ENCODE measurements at places on chromosomes 5 and 9.

GRCh38 chr5:66742896-66743247 lies 146.7 kb downstream of the MAST4 start:
- DNase-seq, result no peak

- DNase-seq, result no peak
Measured at GRCh38 chr9:132637351-132637750, 32.4 kb downstream of the DDX31 start.

- DNase-seq, result no peak
Measured at GRCh38 chr5:78251663-78252284, 42.7 kb downstream of the AP3B1 start.

- no peak for DNase-seq
Measured at GRCh38 chr5:142644640-142645361, 41.1 kb downstream of the FGF1 start.

DNA sequence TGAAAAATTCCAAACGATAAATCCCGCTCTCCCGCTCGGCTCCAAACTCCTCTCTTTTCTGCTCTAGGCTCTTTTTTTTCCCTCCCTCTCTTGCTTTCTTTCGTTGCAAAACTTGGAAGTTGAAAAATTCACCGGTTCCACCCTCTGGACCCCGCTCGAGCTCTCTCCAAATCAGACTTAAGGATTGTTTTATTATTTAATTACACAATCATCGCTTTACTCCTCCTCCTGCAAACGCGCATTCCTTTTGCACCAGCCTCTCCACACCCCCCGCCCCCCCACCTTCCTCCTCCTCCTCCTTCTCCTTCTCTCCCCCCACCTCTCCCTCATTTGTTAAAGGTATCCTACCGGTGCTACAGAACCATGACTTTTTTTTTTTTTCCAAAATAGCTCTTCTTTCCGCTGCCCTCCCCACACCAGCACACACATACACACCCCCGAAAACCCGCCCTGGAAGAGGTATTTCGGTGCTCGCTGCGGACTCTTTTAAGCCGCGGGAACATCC lies 535 bp upstream of the NFIB start:
- no peak for DNase-seq

- no peak for DNase-seq
Measured at GRCh38 chr5:77282337-77283027, 72.0 kb downstream of the PDE8B start.

- DNase-seq, result no peak
Measured at GRCh38 chr5:55173687-55174230, 782 bp upstream of the CDC20B start.

GRCh38 chr5:61686491-61687257 lies 354.6 kb downstream of the ZSWIM6 start:
- DNase-seq, result no peak

- DNase-seq, result no peak
Measured at GRCh38 chr5:97194366-97194765, 11.3 kb upstream of the RIOK2 start.

- DNase-seq, result no peak
Measured at GRCh38 chr5:149362541-149362940, 4.7 kb downstream of the PCYOX1L start.

- DNase-seq, result no peak
Measured at GRCh38 chr5:129971714-129972113, 67.4 kb downstream of the CHSY3 start.

GRCh38 chr5:157443041-157443549 lies 16.9 kb upstream of the NIPAL4 start:
- no peak for DNase-seq

DNA sequence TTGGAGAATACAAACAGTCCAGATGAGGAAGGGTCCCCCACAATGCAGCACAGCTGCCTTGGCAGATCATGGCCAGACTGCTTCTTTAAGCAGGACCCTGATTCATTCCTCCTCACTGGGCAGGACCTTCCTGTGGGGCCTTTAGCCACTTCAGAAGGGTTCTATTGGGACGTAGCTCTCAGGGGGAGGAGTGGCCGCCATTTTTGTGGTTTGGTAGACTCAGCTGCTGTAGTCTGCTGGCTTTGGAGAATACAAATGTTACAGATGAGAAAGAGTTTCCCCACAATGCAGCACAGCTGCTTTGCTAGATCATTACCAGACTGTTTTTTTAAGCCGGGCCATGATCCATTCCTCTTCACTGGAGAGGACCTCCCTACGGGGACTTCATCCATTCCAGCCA lies 57.4 kb downstream of the TMEM38B start:
- no peak for DNase-seq

- DNase-seq, result no peak
Measured at GRCh38 chr9:78932849-78933627, 636.1 kb downstream of the PSAT1 start.

GRCh38 chr5:58439094-58439644 lies 20.7 kb downstream of the PLK2 start:
- no peak for DNase-seq

- no peak for DNase-seq
Measured at GRCh38 chr5:33933723-33934169, 2.4 kb upstream of the RXFP3 start.

- DNase-seq, result no peak
Measured at GRCh38 chr9:14366076-14366475, 52.1 kb upstream of the NFIB start.

GRCh38 chr9:94084314-94084713 lies at the start of gene PTPDC1:
TSS of gene PTPDC1 (plus strand) at chr9:94084464. CDS start at chr9:94084531, 67 bp downstream.
- DNase-seq, result no peak

DNA sequence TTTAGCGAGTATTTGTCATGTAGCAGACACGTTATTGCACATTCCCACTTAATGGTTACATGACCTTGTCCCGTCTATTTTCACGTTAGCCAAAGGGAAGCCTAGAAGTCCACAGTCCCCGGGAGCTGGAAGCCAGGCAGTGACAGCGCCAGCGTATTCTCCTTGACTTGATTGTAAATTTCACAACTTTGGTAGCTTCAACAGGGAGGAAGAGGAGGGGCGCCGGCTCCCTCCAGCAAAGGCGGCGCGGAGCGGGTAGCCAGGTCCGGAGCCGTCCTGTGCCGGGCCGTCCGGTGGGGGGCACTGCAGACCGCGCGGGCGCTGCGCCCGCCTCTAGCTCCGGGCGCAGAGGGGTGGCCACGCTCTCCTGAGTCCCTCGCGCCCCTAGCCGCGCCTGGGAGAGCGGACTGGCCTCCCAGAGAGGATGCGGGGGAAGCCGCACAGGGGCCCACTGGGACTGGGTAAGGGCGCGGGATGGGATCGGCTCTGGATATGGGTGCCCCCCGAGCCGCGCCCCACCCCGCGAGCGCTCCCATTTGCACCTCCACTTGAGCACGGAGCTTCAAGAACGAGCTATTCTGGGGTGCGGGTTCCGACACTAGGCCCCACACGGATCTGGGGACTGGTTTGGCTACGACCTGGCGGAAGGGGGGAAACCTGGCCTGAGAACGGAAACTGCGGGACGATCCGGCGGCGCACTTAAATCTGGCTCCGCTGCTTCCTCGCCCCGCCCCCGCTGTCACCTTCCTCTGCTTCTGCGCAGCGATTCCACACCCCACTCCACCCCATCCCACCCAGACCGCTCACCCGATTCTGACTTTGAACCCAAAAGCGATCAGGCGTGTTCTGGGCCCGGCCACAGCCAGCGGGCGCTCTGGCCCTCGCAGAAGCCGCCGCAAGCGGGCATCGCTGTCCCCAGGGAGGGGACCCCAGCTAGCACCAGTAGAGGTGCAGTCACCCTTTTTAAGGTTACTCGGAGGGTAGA lies 23.8 kb downstream of the KLF4 start:
- DNase-seq, result no peak

DNA sequence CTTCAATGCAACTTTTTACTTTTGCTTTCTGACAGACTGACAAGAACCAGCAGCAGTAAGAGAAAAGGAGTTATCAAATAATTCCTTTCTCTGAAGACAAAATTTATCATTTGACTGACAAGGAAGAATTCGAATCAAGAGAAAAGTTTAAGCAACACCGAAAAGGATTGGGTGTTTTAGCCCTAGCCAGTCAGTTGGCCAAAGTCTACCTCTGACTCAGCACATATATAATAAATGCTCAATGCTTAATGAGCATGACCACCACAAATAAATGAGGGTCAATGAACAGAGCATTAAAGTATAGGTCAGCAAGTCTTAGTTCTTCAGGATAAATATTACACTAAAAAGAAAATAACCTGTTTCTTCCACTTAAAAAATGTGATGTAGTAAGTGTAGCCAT lies 1603.5 kb upstream of the C9orf72 start:
- no peak for DNase-seq

DNA sequence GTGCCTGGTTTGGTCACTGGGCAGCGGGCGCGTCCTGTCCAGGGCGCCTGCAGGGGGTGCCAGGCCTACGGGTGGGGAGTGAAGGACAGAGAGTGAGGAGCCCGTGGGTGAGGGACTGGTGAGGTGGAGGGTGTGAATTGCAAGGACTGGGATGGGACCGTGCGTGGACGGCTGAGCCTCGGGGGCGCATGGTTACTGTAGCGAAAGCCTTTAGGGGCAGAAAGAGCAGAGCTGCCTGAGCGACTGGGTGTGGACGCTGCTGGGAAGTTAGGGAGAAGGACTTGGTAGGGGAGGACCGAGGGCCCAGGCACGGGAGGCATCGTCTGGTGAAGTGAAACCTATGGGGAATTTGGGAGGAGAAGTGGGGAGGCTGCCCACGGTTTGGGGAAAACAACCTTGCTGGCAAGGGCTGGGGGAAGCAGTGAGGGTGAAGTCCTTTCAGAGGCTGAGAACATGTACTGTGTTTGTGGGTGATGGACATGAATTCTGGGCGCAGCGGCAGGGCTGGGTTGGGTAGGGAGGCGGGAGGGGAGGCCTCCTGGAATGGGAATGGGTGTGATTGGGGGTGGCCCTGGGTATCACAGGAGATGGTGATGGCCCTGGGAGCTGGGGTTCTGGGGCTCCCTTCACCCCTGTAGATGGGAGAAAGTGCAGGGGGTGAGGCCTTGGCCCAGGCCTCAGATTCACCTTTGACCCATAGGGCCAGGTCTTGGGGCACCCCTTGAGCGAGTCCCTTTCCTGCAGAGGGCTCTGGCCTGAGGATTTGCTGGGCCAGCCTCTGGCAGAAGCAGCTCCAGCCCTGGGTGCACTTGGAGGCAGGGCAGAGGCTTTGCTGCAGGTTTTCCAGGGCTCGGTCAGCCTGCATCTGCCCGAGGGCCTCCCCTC lies 1.7 kb upstream of the TOR4A start:
- no peak for DNase-seq

DNA sequence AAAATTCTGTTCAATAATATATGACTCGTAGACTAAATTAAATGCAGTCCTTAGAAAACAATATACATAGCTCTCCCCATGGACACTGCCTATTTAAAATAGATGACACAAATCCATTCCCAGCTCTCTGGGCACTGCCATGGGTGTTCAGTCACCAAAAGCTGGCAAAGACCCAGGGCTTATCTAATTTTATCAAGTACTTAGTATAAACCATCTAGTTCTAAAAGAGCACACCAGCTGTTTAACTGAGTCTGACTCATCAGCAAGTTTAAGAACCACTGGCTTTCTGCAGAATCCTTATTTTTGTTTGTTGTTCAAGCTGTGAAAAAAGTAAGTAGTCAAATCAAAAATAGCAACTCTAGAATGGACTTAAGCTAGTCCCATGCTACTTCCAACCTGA lies 107.6 kb downstream of the PLPP1 start:
- DNase-seq, result no peak

DNA sequence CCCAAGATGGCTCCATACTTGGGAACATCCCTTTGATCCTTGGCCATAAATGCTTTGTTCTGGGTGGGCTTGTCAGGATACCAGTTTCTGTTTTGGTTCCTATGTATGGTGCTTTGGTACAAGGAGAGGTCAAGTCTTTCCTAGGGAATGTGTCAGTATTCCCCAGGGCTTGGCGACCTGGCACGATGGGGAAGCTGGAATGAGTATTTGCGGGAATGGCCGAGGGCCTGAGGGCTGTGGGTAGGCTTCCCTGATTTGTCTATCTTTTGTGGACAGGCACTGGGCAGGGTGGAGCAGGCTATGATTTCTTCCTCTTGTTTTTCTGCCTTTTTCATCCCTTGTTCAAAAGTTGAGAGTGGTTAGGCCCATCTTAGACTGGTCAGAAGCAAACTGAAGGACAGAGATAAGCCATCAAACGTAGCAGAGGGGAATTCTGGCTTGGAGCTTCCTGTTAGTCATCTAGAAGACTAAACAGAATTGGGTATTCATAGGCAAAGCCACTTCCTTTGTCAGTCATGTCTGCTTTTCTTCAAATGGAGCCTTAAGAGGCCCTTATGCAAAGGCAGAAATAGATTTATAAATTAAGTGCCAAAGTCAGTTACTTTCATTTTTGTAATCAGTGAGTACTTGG lies 13.7 kb downstream of the DOCK2 start:
- no peak for DNase-seq

DNA sequence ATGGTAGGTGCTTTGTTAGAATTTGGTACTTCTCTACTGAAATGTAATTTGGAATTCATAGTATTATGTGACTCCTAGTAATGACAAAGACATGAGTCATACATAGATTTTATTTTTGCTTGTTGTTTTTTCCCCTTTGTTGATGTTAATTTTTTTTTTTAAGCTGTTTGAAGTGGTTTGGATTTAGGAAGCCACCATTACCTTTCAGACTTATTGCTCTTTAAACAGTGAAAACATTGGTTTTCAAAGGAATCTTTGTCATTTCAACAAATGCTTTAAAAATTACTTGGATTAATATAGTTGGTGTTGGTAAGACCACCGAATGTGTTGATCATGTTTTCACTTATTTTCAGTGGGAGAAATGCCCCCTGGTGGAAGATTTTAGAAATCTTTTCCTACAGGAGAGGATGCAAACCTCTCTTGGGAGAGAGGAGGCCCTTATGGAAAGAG lies 170.1 kb upstream of the PITX1 start:
- no peak for DNase-seq

DNA sequence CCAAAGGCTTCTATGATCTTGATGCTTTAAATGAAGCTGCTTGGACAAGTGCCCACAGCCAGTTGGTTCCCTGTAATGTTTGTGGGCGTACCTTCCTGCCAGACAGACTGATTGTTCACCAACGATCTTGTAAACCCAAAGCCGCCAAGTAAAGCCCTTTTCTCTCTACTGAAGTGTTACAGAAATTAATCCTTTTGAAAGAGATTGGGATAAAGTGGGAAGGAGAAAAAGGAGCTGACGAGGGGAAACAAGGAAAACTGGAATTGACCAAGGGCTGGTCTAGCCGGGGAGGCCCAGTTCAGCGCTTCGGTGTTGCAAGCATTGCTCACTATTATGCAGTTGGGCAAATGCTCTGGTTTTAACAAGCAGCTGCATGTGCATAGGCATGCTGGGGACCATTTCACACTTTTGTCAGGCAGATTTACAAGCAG lies 53.2 kb downstream of the ZNF474 start:
- DNase-seq, result no peak

DNA sequence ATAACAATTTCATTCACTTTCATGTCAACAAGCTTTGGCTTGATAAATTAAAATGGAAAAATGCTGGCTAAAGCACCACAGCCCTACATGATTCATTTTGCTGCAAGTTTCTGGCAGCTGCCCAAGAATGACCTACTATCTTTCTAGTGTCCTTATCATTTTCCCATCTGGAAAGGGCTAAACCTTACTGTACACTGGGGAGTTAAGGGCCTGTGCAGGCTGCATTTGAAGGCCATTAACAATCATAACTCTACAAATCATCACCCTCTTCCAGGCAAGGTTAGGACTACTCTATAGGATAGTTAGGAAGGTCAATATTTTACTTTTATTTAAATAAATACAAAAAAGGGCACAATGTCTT lies 579.7 kb upstream of the ZNF608 start:
- DNase-seq, result no peak

Data from CD4-positive, alpha-beta T cell treated with Interleukin-4 for 1 hour (primary cell).